ENCODE measurements at places on chromosomes 1 and 21.

GRCh38 chr21:41052820-41053555, 115.0 kb upstream of the BACE2 start:
- no peak for DNase-seq

DNA sequence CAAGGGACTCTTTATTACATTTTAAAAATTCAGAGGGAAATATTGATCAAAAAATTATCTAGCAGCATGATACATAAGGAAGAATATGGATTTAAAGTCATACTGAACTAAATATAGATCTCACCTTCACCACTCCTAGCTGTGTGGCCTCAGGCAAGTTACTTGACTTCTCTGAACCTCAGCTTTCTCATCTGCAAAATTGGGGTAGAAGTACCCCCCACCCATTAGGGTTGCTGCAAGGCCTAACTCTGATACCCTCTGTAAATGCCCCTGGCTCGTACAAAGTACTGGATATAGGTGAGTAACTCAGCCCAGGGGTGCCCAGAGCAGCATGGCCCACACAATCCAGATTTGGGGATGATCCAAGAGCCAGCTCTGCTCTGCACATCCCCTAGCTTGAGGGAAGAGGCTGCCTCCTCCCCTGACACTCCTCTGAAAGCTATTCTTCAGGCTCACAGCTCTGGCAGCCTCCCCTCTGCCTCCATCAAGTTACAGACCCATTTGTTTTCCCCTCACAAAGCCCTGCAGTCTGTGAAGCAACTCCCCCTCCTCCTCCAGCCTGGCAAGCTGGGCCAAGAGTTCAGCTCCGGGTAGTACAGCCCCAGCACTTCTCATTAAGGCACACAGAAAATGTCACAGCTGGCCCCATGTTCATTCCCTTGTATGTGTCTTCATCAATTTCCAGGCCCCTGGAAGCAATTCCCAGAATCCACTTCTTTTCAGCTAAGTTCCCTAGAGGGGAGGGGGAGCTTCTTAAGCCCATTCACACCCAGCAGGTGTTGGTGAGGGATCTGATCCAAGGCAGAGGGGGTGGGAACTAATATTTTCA, 143.7 kb downstream of the PLPP3 start:
- no peak for DNase-seq

DNA sequence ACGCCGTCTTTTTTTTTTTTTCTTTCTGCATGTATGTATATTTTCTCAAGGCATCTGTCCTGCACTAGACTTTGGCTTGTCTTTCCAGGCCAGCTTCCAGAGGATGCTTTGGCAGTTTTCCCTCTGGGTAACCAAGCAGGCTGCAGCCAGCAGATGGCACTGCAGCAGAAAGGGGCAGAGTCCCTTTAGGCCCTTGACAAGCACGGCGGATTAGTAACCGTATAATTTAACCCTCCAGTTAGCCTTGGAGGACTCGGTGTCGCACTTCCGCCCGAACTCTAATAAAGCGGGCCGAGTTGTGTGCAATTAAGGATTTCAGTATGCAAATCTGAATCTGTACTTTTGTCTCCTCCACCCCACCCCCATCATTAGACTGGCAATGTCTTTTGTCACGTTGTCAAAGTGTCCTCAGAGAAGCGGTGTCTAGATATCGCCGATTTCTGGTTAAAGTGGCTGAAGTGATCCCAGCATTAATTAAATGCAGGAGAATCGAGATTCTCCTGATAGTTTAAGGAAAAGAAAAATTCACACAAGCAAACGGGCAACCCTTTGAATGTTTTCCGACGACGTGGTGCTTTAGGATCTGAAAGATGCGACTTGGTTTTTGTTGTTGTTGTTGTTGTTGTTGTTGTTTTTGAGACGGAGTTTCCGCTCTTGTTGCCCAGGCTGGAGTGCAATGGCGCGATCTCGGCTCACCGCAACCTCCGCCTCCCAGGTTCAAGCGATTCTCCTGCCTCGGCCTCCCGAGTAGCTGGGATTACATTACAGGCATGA, 1.1 kb upstream of the TMEM167B start:
- DNase-seq = no peak

DNA sequence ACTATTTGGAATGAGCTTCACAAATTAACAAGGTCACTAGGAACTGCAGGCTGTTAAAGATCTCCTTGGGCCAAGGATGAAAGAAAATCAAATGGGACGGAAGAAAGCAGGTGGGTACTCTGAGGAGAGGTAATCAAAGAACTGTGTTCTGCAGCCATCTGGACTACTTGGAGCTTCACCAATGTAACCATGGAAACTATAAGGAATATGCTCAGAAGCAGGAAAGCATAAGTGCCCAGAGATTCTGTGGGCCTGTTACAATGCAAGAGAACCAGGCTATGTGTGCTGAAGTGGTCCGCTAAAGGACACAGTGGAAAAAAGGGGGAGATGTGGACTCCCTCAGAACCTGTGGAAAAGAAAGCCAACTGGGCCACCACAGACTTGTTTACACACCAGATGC, 238.5 kb downstream of the PTGER3 start:
- DNase-seq = no peak

DNA sequence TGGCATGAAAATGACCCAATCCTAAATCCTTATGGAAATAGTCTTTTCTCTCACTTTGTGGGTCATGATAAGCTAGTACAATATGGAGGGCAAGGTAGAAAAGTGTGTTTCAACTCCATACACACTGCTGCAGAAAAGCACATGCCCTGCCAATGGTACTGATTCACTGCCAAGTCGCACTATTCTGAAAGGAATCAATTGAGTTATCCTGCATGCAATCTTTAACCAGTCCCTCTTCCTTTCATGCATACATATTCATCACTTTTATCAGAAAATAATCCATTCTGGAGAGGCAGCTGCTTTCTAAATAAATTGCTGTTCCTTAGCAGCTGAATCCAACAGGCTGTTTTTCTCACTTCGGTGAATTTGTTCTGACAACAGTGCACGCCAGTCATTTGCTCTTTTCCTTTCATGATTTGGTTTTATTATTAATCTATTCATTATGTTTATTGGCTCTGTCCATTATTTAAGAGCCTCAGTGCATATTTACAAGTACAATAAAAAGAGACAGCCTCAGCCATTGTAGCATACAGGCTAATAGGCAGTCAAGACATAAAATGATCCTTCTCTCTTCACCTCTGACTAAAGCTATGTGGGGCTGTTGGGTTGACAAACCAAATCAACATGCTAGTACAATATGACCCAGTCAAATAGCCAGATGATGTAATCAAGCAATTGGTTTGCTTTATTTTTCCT, 108.8 kb downstream of the CHD1L start:
- no peak for DNase-seq

- DNase-seq = no peak
These were observed 25.7 kb downstream of the COA6 start for GRCh38 chr1:234398849-234399381.

DNA sequence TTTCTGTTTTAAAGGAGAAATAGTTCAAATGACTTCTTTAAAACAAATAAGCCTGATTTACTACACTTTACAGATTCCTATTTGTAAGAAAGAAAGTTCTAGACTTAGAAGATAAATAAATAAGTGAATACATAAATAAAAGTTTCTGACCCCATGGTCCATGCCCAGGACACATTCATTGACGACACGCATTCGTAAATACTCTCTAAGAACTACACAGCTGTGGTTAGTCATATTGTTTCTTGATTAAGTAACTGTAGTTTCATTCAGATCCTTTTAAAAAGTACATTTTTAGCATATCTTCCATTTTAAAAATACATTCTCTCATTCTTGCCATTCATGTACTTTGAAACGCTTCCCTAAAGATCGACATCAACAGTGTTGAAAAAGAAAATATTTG, 497.4 kb downstream of the SETD4 start:
- DNase-seq = no peak

- no peak for DNase-seq
These were observed 79.6 kb downstream of the DOP1B start for GRCh38 chr21:36236052-36236730.

DNA sequence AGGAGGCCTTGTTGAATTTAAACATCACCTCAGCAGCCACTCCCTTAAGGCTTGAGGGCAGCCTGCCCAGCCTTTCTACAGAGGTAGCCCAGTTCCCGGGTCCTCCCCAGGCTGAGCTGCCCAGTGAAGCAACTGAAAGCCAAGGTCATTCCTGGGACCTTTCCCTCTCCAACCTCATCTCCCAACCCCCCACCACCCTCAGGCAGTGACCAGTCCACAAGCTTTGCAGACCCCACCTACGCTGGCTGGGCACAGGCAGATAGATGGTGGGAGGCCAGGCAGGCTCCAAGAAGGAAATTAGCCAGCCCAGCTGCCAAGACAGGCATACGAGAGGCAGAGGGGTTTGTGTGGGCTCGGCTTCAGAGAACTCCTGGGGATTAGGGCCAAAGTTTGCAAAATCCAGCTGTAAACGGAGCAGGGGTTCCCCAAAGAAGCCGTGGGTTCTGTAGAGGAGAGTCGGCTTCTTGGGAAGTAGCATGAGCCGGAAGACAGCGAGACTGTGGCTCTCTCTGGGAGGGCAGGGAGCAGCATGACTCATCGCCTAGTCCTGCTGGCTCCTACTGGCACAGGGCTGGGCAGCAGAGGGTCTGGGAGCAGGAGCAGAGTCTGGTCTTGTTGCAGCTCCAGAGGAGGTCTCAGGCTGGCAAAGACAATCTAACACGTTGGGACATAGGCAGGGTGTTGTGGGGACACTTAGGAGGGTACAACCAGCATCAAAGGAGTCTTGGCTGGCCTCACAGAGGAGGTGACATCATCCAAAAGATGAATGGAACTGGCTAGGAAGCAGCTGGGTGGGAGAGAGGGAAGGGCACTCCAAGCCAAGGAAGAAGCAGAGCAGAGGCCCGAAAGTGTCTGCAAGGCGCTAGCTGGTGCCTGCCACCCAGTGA, 2.8 kb upstream of the ZC3H12A start:
- DNase-seq = no peak

DNA sequence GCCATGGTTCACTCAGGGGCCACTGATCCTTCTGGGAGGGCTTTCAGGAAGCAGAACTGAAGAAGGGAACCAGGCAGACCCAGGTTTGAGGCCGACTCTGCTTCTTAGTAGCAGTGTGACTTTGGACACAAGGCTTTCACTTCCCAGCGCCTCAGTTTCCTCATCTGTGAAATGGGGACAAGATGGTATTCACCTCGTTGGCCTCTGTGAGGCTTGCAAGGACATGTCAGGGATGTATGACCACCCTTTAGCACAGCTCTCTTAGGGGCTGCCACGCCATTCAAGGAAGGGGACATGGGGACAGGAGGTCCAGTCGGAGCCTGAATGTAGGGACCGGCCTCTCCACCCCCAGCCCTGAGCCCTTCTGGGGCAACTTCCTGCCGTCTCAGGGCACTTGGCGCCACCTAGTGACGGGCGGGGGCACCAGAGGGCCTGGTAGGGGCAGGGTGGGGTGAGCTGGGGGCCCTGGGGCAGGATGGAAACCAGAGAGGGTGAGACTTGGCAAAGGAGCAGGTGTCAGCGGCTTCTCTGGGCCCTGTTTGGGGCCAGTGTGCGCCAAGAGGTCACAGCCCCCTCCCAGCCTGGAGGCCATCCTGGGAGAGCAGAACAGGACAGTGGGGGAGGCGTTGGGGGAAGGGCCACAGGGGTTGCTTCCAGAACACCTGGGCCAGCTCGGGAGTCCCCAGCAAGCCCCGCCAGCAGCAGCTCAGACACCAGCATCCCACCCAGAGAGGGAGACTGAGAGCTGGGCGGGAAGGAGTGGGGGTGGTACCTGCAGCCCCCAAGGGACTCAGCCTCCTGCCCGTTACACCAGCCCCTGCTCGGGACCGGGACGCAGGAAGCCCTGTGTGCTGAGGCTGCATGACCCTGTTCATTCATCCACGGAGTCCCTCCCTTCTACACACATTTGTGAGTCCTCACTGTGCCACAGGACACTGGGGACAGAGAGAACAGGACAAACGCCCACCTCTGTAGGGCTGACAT, 102.5 kb upstream of the TARDBP start:
- peak; percentile 63 for DNase-seq

GRCh38 chr1:51570063-51570710, 46.7 kb upstream of the OSBPL9 start:
- DNase-seq = no peak

DNA sequence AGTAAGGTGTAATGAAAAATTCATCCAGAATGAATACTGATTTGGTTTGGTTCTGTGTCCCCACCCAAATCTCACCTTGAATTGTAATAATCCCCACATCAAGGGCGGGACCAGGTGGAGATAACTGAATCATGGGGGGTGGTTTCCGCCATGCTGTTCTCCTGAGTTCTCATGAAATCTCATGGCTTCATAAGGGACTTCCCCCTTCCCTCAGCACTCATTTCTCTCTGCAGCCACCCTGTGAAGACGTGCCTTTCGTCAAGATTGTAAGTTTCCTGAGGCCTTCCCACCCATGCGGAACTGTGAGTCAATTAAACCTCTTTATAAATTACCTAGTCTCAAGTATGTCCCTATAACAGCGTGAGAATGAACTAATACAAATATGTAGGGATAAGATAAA, 5.5 kb upstream of the SYNJ1 start:
- DNase-seq = no peak

DNA sequence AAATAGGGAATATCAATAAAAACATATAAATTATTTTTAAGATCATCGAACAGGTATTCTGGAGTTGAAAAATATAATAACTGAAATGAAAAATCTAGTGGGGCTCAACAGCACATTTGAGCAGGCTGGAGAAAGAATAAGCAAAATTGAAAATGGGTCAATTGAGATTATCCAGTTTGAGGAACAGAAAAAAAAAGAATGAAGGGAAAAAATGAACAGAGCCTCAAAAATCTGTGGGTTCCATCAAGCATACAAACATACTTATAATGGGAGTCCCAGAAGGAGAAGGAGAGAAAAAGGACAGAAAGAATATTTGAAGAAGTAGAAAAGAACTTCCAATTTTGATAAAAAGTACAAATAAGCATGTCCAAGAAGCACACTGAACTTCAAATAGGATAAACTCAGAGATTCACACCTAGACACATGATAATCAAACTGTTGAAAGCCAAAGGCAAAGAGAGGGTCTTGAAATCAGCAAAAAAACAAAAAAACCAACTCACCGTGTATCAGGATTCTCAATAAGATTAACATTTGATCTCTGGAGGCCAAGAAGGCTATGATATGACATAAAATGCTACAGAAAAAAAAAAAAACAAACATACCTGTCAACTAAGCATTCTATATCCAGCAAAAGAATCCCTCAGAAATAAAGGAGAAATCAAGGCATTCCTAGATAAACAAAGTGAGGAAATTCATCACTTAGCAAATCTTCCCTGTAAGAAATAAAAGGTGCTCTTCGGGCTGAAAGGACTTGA, 5.4 kb upstream of the COQ8A start:
- DNase-seq = no peak

DNA sequence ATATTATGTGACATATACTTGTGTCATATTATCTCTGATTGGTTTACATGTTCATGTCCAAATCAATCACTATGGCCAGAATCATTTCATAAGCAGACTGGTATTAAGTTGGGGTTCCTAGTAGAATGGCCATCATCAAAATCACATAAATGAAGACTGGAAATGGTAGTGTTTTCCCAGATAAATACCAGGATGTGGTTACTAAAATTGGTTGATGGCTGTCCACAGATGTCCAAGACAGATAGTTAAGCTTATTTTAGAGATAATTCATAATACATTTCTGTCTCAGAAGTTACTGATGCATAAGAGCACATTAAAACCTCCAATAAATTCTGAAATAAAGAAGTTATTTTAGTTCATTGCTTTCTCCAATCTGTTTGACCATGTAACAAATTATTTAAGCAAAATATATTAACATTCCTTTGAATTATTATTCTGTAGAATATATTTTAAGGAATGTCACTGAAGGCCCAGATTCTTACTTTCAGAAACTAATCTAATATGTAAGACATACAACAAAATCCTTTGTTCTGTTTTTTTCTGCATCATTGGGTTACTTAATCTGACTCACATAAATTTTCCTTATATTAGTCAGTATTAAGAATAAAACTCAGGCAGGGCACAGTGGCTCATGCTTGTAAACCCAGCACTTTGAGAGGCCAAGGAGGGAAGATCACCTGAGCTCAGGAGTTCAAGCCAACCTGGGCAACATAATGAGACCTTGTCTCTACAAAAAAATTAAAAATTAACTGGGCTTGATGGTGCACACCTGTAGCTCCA, 483.9 kb downstream of the PTPRC start:
- DNase-seq = no peak

Data from activated T-cell treated with anti-CD3 and anti-CD28 coated beads for 4 hours (primary cell).